Muscle of leg (tissue), 16 donors: ENCODE measurements at places on chromosomes 1 and 21. TPM values are rescaled to one million over a fixed set of nuclear protein-coding genes. Genes with fewer than 3 reads are reported as not detected.

DNA sequence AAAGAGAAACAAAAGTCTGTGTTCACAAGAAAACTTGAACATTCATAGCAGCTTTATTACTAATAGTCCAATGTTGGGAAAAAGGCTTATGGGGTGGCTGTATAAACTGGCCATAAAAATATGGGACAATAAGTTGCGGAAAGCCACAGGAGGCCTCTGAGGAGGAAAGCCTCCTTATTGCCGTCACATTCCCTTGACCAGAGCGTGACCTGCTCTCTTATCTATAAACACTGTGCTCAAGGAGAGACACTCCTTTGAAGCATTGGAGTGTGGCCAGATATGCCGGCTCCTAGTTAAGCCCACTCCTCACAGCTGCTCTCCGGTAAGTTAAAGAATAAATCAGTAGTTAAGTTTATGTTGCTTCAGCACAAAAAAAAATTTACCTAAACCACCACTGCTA, 19.7 kb downstream of the OR6Y1 start:
- no peak for DNase-seq

TRIM67 gene
- total RNA-seq = 0.04 TPM

- no peak for DNase-seq
These were observed 19.3 kb upstream of the ADARB1 start for GRCh38 chr21:45054927-45055612.

VAMP4 gene
- total RNA-seq = 5.5 TPM

GRCh38 chr1:3858231-3858981, 1.1 kb downstream of the DFFB start:
- peak; percentile 43 for DNase-seq

DNA sequence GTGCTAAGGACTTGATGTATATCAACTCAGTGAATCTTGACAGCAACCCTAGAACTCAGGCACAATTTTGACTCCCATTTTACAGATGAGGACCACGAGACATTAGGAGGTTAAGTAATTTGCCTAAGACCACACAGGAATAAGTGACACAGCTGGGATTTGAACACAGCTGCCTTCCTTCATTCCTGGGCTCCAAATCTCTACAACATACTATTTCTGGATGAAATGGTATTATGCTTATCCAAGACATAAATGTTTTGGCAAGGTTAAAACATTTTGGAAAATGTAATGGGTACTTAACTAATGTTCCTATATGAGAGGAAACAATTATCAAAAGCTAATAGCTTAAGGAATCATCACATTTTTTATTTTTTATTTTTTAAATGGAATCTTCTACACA, 4.8 kb downstream of the CLDN8 start:
- peak; percentile 83 for DNase-seq

DNA sequence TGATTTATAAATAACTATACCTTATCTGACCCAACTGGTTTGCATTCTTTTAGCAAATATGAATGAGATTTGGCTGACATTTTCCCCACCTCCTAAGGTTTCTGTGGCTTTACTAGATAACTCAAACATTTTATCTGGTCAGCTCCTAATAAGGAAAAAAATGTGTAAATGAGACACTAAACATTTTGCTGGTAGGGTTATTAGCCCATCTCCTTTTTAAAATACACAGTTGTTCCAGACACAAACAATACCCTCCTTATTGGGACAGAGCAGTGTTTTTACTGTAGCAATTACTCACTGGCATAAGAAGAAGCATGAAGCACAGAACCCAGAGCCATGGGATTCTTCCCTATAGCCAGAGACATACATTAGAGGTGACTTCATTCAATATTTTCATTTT, 53.8 kb upstream of the NUF2 start:
- DNase-seq = no peak

- peak; percentile 68 for DNase-seq
These were observed 122.4 kb downstream of the AKT3 start for GRCh38 chr1:243727503-243728203.

DNA sequence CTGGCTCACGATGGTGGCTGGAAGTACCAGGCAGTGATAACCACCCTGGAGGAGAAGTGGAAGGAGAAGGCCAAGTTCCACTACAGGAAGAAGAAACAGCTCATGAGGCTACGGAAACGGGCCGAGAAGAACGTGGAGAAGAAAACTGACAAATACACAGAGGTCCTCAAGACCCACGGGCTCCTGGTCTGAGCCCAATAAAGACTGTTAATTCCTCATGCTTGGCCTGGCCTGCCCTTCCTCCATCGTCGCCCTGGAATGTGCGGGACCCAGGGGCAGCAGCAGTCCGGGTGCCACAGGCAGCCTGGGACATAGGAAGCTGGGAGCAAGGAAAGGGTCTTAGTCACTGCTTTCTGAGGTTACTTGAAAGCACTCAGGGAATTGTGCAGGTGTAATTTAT, 10.8 kb downstream of the IL24 start:
- no peak for DNase-seq

APCS gene
- total RNA-seq = not detected

THEM5 gene
- total RNA-seq = not detected

GRCh38 chr1:234170622-234171021, 202.6 kb upstream of the COA6 start:
- no peak for DNase-seq

DNA sequence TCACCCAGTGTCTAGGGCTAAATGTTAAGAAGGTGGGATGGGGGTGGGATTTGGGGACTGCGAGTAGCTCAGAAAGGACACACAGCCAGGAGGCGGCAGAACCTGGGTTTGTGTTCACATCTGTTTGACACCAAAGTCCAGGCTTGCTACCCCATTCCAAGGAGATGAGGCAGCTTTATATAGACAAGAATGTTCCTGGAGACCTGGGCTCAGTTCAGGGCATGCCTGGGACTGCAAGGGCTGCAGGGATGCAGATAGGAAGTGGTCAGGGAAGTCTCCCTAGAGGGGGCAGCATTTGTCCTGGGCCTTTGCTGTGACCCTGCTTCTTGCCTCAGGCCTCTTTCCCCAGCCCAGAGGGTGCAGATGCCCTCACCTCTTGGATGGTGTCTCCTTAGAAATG, 16.3 kb downstream of the PADI3 start:
- DNase-seq = no peak

GRCh38 chr1:100811808-100812207, 82.8 kb downstream of the EXTL2 start:
- no peak for DNase-seq

GRCh38 chr1:207833381-207833780, 77.5 kb downstream of the CD34 start:
- no peak for DNase-seq

GRCh38 chr1:89578151-89578550, 53.5 kb downstream of the LRRC8B start:
- no peak for DNase-seq

- DNase-seq = no peak
These were observed 123.9 kb downstream of the PRDM2 start for GRCh38 chr1:13823936-13824335.

WNT3A gene
- total RNA-seq = not detected

DNA sequence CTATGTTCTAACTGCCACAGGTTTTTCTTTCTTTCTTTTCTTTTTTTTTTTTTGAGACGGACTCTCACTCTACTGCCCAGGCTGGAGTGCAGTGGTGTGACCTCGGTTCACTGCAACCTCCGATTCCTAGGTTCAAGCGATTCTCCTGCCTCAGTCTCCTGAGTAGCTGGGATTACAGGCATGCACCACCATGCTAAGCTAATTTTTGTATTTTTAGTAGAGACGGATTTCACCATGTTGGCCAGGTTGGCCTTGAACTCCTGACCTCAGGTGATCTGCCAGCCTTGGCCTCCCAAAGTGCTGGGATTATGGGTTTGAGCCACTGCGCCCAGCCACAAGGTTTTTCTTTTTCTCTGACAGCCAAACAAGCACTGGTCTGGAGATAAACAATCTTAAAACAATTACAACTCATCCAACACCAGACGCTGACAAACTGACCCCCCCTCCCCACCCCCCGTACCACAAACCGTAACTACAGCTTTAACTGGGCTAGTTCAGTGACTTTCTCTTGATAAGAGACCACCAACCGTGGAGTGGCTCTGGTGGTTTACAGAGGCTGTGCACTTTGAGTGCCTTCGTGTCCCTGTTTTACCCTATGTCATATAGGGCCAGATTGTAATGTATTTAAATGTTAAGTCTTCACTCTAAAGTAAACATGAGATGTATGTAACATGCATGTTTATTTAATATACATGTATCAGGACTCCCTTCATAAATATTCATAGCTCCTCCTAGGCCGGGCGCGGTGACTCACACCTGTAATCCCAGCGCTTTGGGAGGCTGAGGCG, 19.5 kb upstream of the PUM1 start:
- no peak for DNase-seq

LENEP gene
- total RNA-seq = 0.40 TPM

DNA sequence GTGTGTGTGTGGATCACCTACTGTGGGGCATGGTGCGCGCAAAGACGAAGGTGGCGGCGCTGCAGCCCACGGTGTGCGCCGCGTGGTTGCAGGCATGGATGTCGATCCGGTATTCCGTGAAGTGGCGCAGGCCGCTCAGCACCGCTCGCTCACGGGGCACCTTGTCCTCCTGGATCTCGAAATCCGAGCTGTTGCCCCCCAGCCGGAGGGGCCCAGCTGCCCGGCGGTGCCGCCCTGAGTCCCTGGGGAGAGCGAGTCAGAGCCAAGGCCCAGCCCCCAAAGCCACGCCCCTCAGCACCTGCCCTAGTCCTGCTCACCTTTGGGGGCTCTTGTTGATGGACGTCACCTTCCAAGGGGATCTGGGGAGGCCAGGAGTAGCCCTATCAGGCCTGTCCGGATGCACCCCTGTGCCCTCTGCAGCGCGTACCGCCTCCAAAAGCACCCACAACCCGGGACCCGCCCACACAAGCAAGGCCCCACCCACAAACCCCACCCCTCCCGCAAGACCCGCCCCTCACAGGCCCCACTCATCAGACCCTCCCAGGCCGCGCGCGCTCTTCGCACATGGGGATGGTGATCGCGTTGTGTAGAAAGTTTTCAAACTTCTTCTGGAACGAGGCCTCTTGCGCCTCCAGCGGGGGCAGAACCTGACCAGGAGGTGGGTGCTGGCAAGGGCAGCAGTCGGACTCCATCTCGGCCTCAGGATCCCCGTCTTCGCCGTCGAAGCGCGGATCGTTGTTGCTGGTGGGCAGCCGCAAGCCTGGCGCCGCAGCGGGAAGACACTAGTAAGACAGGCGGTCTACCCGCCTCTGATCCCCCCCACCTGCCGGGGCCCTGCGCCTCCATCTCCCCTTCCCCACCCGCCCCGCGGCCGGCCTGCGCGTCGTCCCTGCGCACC, 13.6 kb downstream of the INSRR start:
- no peak for DNase-seq

DNA sequence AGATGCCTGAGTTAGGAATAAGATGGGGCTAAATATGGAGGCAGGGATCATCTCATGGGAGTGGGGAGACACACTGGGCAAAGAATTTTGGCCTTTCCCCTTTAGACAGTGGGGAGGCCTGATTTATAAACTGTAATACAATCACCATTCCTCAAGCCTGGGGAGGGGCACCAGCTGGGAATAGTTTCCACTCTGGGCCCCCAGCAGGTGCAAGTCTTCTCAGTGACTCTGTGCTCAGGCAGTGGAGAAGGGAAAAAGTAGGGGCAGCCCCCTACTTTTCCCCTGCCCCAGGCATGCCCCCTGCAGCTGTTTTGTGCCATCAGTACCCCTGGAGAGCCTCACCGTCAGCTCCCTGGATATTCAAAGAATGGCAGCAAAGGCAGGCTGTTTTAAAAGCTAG, 19.1 kb downstream of the COA7 start:
- DNase-seq = peak; percentile 71

GRCh38 chr1:116360429-116361173, 12.4 kb upstream of the ATP1A1 start:
- no peak for DNase-seq

GRCh38 chr1:55650444-55650843, 435.3 kb upstream of the USP24 start:
- DNase-seq = peak; percentile 83

DNA sequence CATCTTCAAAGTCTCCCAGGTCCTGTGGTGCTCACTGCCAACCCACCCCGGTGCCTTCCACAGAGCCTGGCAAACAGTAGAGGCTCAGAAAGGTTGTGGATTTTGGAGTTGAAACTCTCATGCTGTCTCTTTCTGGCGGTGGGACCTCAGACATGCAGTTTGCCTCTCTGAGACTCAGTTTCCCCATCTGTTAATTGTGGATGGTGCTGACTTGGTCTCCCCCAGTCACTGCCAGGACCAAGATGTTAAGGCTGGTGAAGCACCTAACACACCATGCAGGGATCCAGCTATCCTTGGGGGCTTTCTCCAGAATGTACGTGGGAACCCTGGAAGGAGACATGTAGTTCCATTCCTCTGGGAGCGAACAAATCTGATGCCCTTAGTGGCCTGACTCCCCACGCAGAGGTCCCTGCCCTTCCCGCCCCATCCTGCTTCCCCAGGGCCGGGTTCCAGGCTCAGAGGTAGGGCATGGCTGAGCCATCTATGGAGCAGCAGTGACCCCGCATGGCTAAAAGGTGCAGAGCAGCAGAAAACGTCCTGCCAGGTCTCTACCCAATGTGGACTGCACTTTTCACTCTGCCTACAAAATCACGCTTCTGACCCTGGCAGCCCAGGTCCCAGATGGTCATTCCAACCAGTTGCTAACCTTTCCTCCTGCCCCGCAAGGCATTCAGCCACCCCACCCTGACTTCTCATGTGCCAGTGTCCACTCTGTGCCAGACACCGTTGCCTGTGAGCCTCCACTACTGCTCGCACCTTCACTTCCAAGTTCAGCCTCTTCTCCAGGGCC, 9.2 kb upstream of the TTC22 start:
- DNase-seq = peak; percentile 52

- DNase-seq = no peak
These were observed 313.4 kb downstream of the SPATA17 start for GRCh38 chr1:217944550-217944949.

IGSF21 gene
- 0.04 TPM for total RNA-seq
